NCI-H146 (cell line): ENCODE measurements at places on chromosomes 5 and 9.

DNA sequence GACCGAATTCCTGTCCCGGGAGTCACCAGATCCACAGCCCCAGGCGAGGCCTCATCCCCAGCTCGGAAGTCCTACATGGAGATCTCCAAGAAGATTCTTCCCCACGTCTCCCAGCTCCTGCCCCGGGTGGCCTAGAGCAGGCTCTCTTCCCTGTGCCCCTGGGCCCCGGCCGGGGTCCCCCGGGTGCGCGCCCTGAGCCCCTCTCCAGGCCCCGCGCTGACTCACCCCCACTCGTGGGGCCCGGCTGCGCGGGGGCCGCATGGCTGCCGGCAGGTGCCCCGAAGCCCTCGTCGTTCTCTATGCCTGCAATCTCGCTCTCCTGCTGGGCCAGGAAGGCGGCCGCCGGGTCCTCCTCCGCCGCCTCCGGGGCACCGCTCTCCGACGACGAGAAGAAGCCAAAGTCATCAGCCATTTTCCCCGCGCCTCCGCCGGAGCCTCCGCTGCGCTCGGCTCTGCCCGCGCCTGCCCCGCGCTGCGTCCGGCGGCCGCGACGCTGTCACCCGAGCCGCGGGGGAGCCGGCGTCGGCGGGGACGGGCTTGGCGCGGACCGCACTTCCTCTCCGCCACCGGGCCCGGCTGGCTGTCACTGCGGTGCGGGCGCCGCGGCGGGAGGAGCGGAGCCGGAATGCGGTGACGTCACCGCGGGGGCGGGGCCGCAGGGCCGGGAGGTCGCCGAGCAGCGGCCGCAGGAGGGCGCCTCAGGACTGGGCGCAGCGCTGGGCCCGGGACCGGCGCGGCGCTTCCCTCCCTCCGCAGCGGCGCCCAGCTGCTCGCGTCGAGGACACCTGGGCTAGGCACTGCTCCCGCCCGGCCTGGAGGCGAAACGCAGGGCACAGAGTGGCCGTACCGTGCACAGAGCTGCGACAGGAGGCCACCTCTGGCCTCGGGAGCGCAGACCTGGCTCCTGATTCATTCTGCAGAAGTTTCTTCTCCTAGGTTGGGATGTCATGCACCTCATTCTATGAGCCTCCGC lies at the start of gene CLTB:
Gene CLTB (minus strand): TSS at position 588 of the 973 bp plus-strand sequence. CDS start 176 bp downstream, at position 412.
- DNase-seq = peak; percentile 80

DNA sequence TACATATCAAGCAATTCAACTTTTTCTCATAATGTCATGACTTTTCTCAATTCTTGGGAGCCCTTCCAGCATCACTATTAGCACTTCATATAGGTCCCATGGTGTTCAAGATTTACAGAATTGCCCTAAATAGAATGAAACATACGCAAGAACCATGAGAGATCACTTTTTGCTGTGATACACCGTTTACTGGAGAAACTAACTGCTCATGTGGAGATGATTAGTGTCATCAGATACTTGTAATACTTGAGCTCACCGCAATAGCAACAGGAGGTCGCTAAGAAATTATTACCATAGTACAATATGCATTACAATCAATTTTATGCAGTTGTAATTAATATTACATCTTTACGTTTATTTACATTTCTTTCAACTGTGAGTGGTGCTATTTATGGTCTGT lies 4.8 kb upstream of the PCSK5 start:
- DNase-seq = peak; percentile 7

GRCh38 chr9:113431191-113431590 lies 20.6 kb downstream of the C9orf43 start:
- no peak for DNase-seq

DNA sequence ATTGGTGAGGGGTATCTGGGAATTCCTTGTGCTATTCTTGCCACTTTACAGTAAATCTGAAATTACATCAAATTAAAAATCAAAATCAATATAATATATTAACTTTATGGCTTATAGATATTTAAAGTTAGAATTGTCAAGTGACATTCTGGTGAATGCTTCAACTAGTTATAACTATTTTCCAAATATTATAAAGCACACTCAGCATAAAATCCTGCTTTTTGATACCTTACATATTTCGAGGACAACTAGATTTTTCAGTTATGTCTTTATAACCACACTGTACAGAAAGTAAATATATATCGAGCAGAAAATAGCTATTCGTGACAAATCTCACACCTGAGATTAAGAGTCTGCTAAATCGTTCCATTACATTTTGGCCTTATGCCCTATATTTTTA lies 210.2 kb downstream of the PDE4D start:
- no peak for DNase-seq

- peak; percentile 79 for DNase-seq
These were observed 535 bp downstream of the JMY start for GRCh38 chr5:79236362-79236969.

DNA sequence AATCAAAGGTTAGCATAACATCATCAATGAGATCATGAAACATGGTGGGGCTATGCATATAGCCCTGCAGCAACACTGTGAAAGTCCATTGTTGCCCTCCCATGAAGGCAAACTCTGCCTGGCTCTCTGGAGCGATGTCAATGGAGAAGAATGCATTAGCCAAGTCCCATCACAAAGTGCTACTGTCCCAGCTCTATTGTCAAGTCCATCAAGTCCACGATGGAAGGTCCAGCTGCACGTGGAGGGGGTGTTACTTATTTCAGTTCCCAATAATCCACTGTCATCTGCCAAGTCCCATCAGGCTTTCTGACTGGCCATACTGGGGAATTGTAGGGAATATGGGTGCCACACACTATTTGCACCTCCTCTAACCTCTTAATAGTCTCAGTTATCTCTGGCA lies 10.8 kb downstream of the DMAC1 start:
- DNase-seq = no peak

DNA sequence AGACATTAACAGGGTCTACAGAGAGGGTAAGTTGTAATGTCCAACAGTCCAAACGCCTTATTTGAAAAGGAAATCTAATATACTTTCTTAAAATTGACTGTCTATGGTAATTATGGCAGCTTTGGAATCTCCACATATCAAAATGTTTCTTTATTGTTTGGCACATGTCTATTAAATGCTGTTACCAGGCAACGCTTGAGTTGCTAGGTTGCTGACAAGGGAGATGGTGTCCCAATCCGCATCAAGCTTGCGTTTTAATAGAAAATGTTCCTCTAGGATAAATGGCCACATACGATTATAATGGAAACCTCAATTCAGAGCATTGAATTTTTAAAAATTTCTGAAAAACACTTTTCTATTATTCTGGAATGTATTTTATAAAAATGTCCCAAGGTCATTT lies 9.2 kb downstream of the ANXA1 start:
- no peak for DNase-seq

- peak; percentile 85 for DNase-seq
These were observed 597.9 kb downstream of the PTPRD start for GRCh38 chr9:10014889-10015288.

GRCh38 chr9:134768709-134769351 lies 111.8 kb upstream of the FCN2 start:
- no peak for DNase-seq

DNA sequence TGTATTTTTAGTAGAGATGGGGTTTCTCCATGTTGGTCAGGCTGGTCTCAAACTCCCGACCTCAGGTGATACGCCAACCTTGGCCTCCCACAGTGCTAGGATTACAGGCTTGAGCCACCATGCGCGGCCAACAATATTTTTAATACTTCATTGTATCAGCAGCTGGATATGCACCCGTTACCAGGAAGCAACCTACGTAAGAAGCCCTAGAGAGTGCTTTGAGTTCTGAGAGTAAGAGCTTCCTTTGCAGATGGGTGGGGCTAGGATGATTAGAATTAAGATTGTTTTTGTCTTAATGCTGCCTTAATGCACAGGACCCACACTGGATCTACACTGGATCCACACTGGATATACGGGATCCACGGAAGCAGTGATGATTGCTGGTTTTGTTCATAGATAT lies 123.9 kb upstream of the ABCA1 start:
- DNase-seq = no peak

DNA sequence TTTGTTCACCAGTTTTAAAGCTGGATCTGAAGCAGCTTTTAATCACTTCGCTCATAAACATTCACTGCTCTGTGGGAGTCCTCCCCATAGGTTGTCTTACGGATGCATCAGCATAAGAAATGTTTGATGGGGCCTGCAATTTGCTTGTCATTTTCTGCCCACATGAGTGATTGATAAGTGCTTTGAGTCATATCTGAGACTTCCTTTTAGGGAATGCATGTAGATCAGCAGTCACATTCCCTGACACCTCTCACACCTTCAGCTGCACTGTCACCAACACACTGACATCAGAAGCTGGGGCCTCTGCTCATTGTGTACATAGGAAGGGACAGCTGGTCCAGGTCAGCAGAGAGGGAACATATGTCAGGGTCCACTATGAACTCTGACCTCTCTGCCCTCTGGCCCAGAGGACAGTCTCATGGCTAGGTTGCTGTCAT lies 84.1 kb upstream of the SPATA31D4 start:
- no peak for DNase-seq

DNA sequence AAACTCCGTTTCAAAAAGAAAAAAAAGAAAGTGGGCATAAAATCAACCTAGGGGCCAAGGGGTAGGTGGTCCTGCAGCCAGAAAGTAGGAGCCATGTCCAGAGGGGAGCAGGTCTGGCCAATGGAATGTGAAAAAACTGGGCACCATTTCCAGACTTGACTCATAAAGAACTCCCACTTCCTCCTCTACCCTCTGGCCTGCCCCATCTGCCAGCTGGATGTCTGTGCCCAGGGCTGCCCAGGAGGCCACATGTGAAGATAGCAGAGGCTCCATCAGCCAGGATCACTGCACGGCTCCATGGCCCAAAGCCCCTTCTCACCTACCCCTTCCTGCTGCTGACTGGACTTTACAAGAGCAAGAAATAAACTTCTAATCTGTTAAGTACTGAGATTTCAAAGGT lies 42.1 kb upstream of the EEIG1 start:
- DNase-seq = no peak

DNA sequence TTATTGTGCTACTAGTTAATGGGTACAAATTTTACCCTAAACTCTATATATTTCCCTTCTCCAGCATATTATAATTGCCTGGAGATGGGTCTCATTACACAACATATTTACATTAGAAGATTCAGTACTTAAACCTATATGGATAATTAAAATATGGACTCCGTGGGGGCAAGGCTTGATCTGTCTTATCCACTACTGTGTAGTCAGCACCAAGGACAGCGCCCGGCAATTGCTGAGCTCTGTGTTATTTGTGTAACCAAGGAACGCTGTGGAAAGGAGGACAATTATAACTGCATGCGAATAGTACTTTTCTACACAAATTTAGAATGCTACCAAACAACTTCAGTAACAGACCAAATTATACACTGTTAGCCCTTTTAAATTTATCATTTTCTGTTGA lies 77.7 kb downstream of the DNAH5 start:
- no peak for DNase-seq

DNA sequence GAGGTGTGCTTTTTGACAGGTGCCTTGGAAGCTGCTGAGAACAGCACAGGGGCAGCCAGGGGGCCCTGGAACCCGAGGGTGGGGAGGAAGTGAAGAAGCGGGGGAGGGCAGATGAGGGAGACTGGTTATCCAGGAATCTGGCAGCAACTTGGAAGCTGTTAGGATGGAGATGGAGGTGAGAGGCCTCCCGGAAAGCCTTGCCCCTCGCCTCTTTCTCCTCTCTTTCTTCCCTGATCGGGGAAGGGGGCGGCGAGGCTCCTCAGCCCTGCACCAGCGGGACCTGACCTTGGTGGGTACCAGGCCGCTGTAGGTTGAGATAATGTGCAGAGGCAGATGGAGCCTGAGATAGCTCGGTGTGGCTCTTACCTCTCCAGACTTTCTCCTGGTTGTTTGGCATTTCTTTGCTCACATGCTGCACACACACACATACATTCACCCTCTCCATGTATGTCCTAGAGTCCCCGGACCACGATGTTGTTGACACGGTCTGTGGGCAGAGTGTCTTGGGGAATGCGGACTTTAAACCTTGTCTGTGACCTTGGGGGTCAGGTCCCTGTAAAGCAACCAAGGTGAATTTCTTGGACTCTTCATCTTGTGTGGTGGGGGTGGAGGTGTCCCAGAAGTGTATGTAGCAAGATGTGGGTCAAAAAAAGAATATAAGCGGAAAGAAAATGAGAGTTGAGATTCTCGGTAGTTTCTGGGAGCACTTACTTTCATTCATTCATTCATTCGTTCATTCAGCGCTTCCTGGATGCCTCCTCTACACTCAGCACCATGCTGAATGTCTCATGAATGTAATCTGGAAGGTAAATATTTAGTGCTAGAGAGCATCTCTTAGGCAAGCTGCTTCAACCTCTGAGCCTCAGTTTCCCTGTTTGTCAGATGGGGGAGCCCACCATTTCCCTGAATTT lies 1.6 kb downstream of the WWC1 start:
- DNase-seq = peak; percentile 13
